ENCODE measurements at places on chromosomes 2 and 18. TPM values are rescaled to one million over a fixed set of nuclear protein-coding genes. Genes with fewer than 3 reads are reported as not detected.

DNA sequence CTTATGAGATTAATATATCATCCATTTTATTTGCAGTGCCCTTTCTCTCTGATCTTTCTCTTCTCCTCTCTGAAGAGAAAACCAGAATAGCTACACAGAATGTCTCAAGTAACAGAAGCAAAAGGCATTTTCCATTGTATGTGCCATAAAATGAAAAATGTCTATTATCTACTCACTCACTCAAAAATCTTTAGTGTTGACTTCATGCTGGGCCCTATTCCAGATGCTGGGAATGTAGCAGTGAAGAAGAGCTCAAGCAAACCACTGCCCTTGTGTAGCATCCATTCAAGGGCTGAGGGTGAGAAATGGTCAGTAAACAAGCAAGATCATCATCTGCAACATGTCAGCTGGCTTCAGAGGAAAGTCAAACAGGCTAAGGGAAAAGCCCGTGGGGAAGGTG is 427.7 kb downstream of the METTL4 start:
- peak; percentile 94 for DNase-seq
- H3K4me3 ChIP-seq, result no peak overlapping the region
- H3K27me3 ChIP-seq, result no peaks in the 10 kb centered on the region
- H3K27ac ChIP-seq, result peak overlapping the region; percentile 57
- H3K36me3 ChIP-seq, result no peaks in the 10 kb centered on the region
- no peaks in the 10 kb centered on the region for H3K4me1 ChIP-seq

Gene TGFA
- 0.44 TPM for total RNA-seq

GRCh38 chr2:57888463-57888862 is 158.1 kb upstream of the VRK2 start:
- no peaks in the 10 kb centered on the region for H3K4me1 ChIP-seq
- no peaks in the 10 kb centered on the region for H3K27me3 ChIP-seq
- H3K36me3 ChIP-seq, result no peaks in the 10 kb centered on the region
- no peak for DNase-seq
- no peak overlapping the region for H3K4me3 ChIP-seq

DNA sequence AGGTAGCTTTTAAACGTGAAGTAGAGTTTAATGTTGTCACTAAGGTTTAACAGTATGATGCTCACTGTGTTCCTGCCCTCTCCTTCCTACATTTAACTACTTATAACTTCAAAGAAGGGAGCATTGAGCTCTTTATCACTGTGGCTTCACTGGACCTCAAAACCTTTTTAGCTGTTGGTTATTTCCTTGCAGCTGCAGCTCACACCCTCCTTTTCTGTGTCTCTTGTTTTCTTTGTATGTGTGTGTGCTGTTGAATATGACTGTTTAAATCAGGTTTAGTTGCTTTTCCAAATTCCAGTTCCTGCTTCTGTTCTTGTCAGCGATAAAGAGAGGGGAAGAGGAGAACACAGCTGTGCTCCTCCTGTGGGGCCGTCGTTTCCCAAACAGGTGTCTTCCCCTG is 208.0 kb downstream of the PTPRM start:
- no peaks in the 10 kb centered on the region for H3K27me3 ChIP-seq
- DNase-seq, result peak; percentile 29
- peaks cover 4% of the 10 kb centered on the region for H3K4me1 ChIP-seq
- no peak overlapping the region for H3K4me3 ChIP-seq
- no peaks in the 10 kb centered on the region for H3K36me3 ChIP-seq
- no peak overlapping the region for H3K27ac ChIP-seq

Gene RND3
- total RNA-seq, result 51.2 TPM

DNA sequence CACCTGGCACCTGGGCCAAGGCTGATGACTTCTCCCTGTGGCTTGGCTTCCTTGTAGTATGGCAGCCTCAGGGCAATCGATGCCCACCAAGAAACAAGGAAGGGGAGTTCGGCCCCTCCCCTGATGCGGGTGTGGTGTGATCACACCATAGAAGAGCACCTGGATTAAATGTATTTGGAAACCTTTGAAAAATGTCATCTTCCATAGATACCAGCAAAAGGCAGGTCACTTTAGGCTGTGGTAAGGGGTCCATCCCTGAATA is 198.2 kb downstream of the CYP26B1 start:
- H3K27me3 ChIP-seq, result no peaks in the 10 kb centered on the region
- no peaks in the 10 kb centered on the region for H3K36me3 ChIP-seq
- no peak for DNase-seq
- peaks cover 40% of the 10 kb centered on the region for H3K4me1 ChIP-seq
- no peak overlapping the region for H3K27ac ChIP-seq

DNA sequence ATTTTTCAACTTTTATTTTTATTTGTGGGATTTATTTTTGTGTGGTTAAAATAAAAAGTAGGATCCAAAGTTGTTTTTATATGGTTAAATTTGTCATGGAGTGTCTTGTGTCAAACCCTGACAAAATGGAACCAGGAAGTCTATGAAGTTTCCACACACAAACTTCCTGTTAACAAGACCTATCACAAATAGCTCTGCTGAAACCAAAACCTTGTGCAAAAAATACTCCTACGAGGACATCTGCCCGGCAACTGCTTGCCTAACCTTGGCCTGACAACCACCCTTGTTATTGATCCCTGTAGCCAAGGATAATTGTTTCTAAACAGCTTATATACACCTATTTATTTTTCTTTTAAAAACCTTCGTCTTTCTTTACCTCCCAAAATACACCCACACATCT is 389.6 kb downstream of the TRIB2 start:
- no peaks in the 10 kb centered on the region for H3K27me3 ChIP-seq
- H3K27ac ChIP-seq, result no peak overlapping the region
- no peaks in the 10 kb centered on the region for H3K36me3 ChIP-seq
- H3K4me3 ChIP-seq, result no peak overlapping the region
- DNase-seq, result no peak
- H3K4me1 ChIP-seq, result no peaks in the 10 kb centered on the region

- H3K27ac ChIP-seq, result no peak overlapping the region
- no peak for DNase-seq
- no peaks in the 10 kb centered on the region for H3K36me3 ChIP-seq
- no peaks in the 10 kb centered on the region for H3K27me3 ChIP-seq
- peaks cover 31% of the 10 kb centered on the region for H3K4me1 ChIP-seq
Observed at GRCh38 chr2:64225491-64225890, 81.3 kb upstream of the PELI1 start.

Gene SCN9A
- 5.2 TPM for total RNA-seq

- H3K36me3 ChIP-seq, result no peaks in the 10 kb centered on the region
- H3K4me3 ChIP-seq, result no peak overlapping the region
- H3K27ac ChIP-seq, result no peak overlapping the region
- H3K4me1 ChIP-seq, result no peaks in the 10 kb centered on the region
Observed at GRCh38 chr2:100292022-100292580, 30.2 kb downstream of the LONRF2 start.

DNA sequence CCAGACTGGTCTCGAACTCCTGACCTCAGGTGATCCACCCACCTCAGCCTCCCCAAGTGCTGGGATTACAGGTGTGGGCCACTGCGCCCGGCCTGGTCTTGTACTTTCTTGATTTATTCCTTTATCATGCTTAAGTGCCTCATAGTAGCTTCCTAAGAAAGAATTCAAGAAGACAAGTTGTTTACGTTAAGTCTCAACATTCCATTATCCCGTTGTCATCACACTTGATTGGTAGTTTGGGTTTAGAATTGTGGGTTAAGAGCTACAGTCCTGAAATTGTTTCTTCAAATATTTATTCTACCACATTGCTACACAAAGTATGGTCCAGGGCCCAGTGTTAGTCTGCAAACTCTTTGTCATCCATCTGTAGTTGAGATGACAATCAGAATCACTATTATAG is 194.0 kb downstream of the VWC2L start:
- no peaks in the 10 kb centered on the region for H3K27me3 ChIP-seq
- H3K4me3 ChIP-seq, result no peak overlapping the region
- no peaks in the 10 kb centered on the region for H3K36me3 ChIP-seq
- H3K4me1 ChIP-seq, result no peaks in the 10 kb centered on the region
- no peak for DNase-seq
- no peak overlapping the region for H3K27ac ChIP-seq

GRCh38 chr2:23385351-23385747 is 370 bp downstream of the KLHL29 start:
- H3K4me1 ChIP-seq, result peaks cover 20% of the 10 kb centered on the region
- H3K27me3 ChIP-seq, result peaks cover 49% of the 10 kb centered on the region
- no peaks in the 10 kb centered on the region for H3K36me3 ChIP-seq
- peak overlapping the region; percentile 64 for H3K4me3 ChIP-seq

- no peaks in the 10 kb centered on the region for H3K36me3 ChIP-seq
- H3K27ac ChIP-seq, result no peak overlapping the region
- no peak for DNase-seq
Observed at GRCh38 chr2:236464140-236464539, 105.5 kb upstream of the ACKR3 start.

DNA sequence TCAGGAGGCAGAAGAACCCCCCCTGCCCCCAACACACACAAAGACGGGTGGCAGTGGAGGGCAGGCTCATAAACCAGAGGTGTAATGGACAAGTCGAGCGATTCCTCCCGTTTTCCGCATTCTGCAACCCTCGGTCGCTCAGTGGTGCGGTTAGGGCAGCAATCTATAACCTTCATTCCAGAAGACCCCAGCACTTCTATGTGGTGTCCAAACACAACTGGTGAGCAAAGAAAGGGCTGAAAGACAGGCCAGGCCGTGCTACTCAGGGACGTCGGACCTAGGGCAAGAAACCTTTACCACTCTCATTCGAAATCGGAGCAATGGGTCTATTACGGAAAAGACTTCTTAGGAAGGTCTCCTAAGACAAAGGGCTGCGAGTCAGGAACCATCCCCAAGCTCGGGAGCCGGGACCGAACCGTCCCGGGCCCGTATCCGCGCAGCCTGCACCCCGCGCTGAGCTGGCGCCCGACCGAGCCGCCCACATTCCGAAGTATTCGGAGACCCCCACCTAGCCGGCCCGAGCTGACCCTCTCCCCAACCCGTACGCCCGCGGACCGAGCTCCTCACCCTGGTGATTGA is 568 bp downstream of the ARL5A start:
- H3K4me1 ChIP-seq, result peaks cover 4% of the 10 kb centered on the region
- H3K27me3 ChIP-seq, result no peaks in the 10 kb centered on the region
- H3K36me3 ChIP-seq, result no peaks in the 10 kb centered on the region
- peak overlapping the region; percentile 95 for H3K4me3 ChIP-seq
- peak overlapping the region; percentile 74 for H3K27ac ChIP-seq

- no peaks in the 10 kb centered on the region for H3K4me1 ChIP-seq
- H3K36me3 ChIP-seq, result no peaks in the 10 kb centered on the region
- no peaks in the 10 kb centered on the region for H3K27me3 ChIP-seq
- peak; percentile 81 for DNase-seq
- no peak overlapping the region for H3K27ac ChIP-seq
Observed at GRCh38 chr2:190088917-190089316, 26.4 kb upstream of the MSTN start.

- H3K27ac ChIP-seq, result no peak overlapping the region
- H3K4me1 ChIP-seq, result no peaks in the 10 kb centered on the region
- no peaks in the 10 kb centered on the region for H3K27me3 ChIP-seq
- DNase-seq, result no peak
- no peaks in the 10 kb centered on the region for H3K36me3 ChIP-seq
Observed at GRCh38 chr2:181203916-181204315, 223.5 kb downstream of the UBE2E3 start.

- no peak overlapping the region for H3K27ac ChIP-seq
- no peaks in the 10 kb centered on the region for H3K27me3 ChIP-seq
- peaks cover 8% of the 10 kb centered on the region for H3K4me1 ChIP-seq
- DNase-seq, result no peak
- no peak overlapping the region for H3K4me3 ChIP-seq
- H3K36me3 ChIP-seq, result no peaks in the 10 kb centered on the region
Observed at GRCh38 chr2:177284531-177284930, 20.0 kb upstream of the NFE2L2 start.

All from muscle of leg (tissue), 16 donors.